ENCODE measurements at places on chromosomes 12 and 14.
A peak's percentile ranks its signal among the peaks of the same experiment; 100 is the strongest.

- no peak for DNase-seq
Observed at GRCh38 chr12:125050446-125050845, 14.8 kb upstream of the AACS start.

- no peak for DNase-seq
Observed at GRCh38 chr14:100393906-100394732, 71.0 kb downstream of the SLC25A47 start.

- no peak for DNase-seq
Observed at GRCh38 chr14:79598339-79598738, 613.0 kb downstream of the DIO2 start.

DNA sequence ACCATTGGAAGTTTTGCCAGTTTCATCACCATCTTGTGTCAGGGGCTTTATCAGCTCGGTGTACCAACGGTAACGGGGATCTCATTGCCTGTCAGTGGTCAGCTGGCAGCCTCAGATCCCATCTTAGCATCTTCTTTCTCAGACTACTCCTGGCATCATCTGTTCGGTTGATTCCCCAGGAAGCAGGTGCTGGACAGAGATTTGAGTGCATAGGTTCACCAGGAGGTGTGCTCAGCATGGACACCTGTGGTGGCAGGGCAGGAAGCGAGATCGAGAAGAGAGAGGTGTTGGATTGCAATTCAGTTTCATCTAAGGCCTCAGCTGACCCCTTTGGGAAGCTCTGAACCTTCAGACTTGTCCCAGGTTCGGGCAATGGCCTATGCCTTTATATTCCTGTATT lies 76.0 kb downstream of the C12orf75 start:
- DNase-seq: no peak

GRCh38 chr14:80768646-80769045 lies 172.9 kb downstream of the CEP128 start:
- no peak for DNase-seq

- no peak for DNase-seq
Observed at GRCh38 chr14:50977863-50978528, 33.7 kb upstream of the PYGL start.

DNA sequence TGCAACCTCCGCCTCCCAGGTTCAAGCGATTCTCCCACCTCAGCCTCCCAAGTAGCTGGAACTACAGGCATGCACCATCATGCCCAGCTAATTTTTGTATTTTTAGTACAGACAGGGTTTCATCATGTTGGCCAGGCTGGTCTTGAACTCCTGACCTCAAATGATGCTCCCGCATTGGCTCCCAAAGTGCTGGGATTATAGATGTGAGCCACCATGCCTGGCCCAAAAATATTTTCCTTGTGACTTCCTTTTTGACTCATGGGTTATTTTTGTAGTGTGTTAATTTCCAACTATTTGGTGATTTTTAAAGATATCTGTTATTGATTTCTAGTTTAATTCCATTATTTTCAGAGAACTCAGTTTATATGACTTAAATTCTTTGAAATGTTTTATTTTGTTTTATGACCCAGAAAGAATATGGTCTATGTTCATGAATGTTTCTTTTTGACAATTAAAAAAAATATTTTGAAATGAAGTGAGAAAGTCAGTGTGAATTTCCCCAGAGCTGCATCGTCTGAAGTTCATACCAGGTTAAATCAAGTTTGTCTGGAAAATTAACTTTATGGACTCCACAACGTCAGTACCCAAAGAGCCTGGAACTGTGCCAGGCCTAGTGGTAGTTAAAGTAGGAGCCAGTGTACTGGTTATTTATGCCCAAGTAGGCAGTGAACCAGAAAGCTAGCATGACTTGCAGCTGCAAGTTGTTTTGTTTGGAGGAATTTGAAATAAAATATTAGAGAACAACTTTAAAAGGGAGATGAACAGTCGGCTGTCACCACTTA lies 2.8 kb upstream of the CDKL1 start:
- DNase-seq: no peak

GRCh38 chr12:120067084-120067869 lies 49.3 kb downstream of the RAB35 start:
- DNase-seq: no peak

GRCh38 chr12:65970821-65971220 lies 146.5 kb downstream of the HMGA2 start:
- DNase-seq: no peak

DNA sequence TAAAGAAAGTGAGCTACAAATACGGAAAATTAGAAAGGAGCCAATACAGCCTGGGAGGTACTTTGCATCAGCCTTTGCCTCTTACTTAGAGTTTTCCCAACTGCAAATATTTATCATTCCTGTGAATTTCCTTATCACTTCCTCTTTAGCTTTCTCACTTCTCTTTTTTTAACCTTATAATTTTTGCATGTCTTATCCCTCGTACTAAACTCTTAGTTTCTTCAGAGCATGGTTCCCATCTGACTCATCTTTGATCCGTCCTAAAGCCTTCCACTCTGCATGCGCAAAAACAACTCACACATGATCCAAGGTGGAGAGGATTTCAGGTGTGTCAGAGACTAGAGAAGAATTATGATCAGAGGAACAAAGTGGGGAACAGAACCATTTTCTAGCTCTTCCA lies 9.6 kb upstream of the SNAPC1 start:
- no peak for DNase-seq

- no peak for DNase-seq
Observed at GRCh38 chr12:77377116-77377515, 311.7 kb upstream of the E2F7 start.

DNA sequence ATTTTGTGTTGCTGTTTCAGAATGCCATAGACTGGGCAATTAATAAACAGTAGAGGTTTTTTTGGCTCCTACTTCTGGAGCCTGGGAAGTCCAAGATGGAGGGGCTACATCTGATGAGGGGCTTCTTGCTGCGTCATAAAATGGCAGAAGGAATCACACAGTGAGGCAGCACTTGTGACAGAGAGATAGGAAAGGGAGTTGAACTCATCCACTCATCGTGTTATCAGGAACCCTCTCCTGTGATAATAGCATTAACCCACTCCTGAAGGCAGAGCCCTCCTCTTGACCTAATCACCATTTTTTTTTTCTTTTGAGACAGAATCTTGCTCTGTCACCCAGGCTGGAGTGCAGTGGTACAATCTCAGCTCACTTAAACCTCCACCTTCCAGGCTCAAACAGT lies 9.7 kb downstream of the TDG start:
- no peak for DNase-seq

GRCh38 chr14:99441918-99442317 lies 38.7 kb downstream of the SETD3 start:
- DNase-seq: no peak

GRCh38 chr14:69876848-69877306 lies 2.3 kb upstream of the SMOC1 start:
- DNase-seq: no peak

DNA sequence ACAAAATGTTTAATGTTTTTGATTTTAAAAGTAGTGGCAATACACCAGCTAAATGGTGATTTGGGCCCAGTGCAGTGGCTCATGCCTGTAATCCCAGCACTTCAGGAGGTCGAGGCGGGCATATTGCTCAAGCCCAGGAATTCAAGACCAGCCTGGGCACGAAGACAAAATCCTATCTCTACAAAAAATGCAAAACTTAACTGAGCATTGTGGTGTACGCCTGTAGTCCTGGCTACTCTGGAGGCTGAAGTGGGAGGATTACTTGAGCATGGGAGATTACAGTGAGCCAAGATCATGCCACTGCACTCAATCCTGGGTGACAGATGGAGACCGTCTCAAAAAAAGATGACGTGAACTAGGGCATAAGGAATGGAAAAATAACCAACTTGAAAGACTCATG lies 4.7 kb downstream of the RPL36AL start:
- DNase-seq: no peak

GRCh38 chr12:57983858-57984505 lies 42.6 kb downstream of the ATP23 start:
- no peak for DNase-seq

DNA sequence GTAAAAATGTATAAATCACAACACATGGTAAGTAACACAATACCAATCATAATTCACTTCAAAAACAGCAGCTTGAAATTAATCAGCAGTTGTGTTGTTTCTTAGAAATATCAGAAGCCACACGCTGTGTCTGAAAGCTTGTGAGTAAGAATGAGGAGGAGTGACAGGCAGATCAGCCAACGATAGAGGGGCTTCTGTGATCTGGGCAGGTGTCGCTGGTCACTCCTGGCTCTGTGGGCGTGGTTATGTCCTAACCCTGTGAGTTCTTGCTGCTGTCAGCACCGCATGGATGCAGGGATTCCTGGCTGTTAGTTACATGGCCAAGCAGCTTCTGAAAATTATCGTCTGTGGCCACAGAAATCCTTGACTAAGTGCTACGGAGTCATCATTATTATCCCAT lies 123.4 kb downstream of the SLC25A47 start:
- peak; percentile 45 for DNase-seq

- no peak for DNase-seq
Observed at GRCh38 chr12:46403719-46404070, 31.1 kb upstream of the SLC38A2 start.

DNA sequence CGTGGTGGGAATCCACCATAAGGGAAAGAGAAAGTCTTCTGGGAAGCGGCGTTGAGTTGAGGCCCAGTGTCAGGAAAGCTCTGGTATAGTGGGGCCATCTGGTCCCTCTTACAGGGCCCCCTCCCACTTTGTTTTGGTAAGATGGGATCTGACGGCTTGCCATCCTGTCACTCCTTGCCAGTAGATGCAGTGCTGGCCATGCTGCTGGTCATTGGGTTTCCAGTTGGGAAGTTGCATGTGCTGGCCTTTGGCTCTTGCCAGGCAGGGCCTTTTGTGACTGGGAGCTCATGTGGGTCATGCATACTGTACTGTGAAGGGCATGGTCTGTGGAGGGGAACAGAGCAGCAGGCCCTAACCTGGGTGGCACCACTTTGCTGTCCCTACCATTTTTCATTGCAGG lies 3.8 kb downstream of the TRAF3 start:
- no peak for DNase-seq

- DNase-seq: no peak
Observed at GRCh38 chr12:100651694-100652093, 78.2 kb downstream of the GAS2L3 start.

DNA sequence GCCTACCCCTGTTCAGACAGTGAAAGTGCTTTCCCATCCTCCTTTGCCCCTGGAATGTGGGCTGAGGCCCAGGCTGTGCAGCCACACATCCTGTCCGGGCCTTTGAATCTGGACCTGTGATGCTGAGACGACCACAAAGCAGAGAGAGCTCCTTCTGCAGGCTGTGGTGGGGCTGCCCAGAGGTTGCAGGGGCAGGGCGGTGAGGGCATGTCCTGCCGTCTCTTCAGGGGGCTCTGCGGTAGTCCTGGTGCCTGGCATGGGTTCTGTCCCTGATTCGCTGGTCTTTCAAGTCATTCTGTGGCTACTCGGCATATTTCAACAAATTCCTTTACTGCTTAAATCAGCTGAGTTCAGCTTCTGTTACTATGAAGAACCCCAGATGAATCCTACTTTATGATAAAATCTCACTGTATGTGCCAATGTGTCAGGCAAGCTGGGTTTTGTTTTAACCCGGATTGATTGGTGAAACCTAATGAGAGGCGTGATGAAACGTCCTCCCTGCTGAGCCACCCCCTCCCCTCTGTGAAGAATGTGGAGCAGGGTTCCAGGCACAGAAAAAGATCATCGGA lies 63.4 kb upstream of the DICER1 start:
- DNase-seq: no peak

DNA sequence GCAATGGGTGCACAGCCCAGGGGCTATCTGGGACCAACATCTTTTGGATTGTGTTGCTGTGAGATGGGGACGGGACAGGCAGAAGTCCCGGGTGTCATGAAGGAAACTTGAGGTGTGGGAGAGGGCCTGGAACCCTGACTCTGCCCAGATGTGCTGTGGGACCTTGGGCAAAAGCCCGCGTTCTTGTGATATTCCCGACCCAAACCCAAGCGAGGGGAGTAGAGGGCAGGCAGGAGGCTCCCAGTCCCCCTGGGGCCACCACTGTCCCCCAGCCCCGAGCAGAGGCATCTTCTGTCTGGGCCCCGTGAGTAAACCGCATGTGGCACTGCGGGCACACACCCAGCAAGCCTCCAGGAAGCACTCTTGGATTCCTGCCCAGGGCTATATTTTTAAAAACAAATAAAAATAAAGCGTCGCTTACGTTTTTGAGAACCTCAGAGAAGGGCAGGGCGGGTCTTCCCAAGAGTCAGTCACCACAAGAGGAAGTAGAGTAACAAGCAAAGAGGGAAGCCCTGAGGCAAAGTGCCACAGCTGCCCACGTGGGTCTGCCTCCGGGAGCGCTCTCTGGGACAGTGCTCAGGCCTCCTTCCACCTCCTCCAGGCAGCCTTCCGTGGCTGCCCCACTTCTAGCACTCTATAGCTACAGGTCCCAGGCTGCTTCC lies 39.5 kb downstream of the BEGAIN start:
- DNase-seq: no peak

DNA sequence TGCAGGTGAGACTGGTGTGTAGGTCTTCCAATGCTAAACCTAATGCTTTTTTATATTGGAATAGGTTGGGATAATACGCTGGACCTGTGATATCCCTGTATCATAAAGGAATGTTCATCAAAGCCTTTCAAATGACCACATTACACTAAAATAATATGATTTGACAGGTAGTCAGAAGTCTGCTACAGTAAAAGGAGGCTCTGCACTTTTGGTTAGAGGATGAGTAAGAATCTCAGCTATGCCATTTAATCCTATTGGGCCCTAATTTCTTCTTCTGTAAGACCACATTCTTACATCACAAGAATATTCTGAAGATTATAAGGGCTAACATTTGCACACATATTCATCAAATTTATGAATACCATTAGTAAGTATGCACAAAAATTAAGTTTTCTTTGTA lies 250.5 kb upstream of the FLRT2 start:
- DNase-seq: no peak

- DNase-seq: no peak
Observed at GRCh38 chr12:109084425-109084824, 8.8 kb downstream of the ALKBH2 start.

DNA sequence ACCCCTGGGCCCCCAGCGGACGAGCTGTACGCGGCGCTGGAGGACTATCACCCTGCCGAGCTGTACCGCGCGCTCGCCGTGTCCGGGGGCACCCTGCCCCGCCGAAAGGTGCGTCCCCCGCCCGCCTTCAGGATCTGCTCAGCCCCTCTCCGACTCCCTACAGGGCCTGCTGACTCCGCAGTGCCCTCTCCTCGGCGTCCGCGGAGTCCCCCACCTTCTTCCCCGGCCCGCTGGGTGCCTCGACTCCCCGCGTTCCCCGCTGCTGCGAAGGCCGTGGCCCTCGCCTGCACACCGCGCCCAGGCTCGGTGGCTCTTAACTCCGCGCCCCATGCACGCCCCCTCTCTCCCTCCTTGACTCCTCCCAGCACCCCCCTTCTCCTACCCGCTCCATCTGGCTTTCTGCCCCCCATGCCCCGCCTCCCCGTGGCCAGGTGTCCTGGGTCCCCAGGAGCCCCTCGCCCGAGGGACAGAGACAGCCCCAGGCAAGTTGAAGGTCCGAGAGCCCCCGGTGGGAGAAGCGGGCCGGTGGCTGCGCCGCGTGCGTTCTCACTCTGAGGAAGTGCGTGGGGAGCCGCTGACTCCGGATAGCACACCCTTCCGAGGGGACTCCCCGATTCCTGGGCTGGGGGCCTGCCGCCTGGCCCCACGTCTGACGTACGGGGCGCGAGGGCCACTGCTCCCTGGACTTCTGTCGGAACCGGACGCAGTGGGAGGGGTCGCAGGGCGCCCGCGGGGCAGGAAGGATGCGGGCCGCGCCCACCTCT lies 594 bp downstream of the TAMALIN start:
- DNase-seq: no peak
